ENCODE measurements at places on chromosomes 3 and 15.

- DNase-seq = no peak
Measured at GRCh38 chr15:64763021-64763420, 12.4 kb downstream of the RBPMS2 start.

DNA sequence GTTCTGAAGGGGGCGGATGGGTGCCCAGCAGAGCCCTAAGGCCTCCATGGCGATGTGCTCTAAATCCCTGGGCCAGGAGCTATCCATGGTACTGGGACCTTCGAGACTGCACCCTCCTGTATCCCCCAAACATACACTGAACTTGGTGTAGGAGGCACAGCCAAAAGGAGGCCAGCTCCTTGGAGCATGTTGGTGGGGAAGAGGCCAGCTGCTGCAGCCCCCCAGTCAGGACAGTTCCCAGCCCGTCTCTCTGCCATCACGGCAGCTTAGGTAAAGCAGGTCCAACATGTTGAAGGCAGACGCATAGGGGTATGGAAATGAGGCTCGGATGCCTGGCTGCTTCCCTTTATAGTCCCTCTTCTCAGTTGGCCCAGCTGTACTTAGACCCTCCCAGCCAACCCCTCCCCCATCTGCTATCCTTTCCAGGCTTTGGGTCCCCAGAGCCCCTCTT lies 1.8 kb downstream of the CAMKV start:
- no peak for DNase-seq

- no peak for DNase-seq
Measured at GRCh38 chr15:78174401-78174800, 25.2 kb downstream of the IDH3A start.

- DNase-seq = no peak
Measured at GRCh38 chr3:68757157-68757556, 175.2 kb downstream of the TAFA4 start.

- no peak for DNase-seq
Measured at GRCh38 chr3:186099178-186099577, 9.7 kb downstream of the ETV5 start.

DNA sequence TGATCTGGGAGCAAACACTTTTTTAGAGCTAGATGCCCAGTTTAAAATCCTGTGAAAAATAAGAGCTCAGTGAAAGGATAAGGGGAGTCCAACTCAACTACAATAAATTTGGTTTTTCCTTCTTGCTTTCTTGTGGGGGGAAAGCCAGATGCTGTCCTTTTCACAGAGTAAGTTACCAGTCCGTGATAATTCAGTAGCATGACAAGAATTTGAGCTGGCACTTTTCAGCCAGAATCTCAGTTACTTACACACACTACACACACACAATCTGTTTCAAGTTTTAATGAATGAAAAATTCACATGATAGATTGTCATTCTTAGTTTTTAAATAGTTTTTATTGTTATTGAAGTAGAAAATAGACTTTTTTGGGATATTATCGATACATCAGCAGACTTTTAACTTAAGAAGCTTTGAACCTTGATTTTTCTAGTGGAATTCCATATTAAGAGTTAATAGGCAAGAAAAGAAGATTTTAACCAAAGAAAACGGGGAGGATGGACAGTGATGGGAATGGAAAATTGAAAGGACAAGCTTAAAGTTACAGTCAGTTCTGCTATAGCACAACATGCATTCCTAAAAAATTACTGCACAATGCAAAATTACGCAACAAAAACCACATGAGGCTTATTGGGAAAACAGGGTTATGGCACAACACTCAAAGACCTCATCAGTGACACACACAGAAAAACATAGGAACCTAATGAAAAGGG lies 47.0 kb downstream of the PSMD6 start:
- DNase-seq = no peak

GRCh38 chr3:1953536-1953935 lies 145.1 kb upstream of the CNTN4 start:
- no peak for DNase-seq

DNA sequence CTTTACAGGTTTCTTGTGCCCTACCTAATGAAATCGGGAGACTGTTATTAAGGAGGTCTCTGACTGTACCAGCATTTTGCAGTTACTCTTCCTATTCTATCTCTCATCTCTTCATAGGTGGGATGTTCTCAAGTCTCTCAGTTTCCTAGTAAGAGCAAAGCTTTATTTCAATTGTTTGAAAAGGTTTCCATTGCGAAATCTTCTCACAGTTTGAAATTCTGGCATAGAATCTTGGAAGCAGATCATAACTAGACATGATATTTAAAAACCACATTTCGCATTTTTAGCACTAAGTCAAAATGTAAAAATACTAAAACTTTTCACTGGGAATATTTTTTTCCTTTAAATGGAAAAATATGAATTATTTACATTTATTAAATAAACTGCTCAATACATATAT lies 1311.4 kb downstream of the ROBO2 start:
- no peak for DNase-seq

DNA sequence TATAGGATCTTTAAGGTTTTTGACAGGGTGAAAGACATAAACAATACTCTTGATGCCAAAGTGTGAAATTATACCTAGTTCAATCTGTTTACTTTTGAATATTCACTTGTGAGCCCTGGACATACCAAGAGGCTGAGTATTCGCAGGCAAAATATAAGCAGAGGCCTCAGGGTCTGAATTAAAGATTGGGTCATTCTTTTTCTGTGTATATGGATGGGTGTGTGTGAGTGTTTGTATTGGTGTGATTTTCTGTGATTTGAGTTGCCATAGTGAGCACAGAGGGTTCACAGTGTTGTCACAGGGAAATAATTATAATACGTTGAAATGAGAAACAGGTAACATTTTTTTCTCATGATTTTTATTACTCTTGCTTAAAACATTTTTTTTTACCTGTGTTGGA lies 770.7 kb upstream of the ALCAM start:
- no peak for DNase-seq

DNA sequence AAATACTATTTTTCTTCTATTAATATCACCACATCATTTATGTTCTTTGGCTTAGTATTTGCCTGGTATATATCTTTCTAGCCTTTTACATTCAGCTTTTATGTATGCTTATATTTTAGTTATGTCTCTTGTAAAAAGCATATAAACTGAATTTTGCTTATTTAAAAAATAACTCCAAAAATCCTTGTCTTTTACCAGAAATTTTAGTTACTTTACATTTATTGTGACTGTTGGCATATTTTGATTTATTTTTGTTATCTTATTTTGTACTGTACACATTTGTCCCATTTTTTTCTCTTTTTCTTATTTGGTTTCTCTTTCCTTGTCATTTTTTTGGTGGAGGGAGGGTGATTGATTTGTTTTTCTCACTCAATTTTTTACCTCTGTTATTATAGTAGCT lies 169.6 kb downstream of the UACA start:
- no peak for DNase-seq

DNA sequence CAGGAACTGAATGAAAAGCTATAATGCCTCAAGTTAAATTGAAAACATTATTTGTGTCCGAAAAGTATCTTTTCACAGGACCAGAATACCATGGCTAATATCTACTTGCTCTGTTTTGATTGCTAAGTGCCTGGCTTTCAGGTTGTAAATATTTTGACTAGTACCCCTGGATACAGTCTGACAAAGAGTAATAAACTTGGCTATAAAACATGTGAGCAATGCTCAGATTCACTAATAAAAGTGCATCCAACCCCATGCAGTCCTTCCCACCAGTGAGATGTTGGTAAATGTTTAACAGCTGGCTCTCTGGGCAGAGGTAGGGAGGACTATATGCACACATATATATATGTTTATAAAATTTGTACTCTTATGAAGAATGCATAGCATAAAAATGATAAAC lies 281.8 kb upstream of the TGFBR2 start:
- no peak for DNase-seq

DNA sequence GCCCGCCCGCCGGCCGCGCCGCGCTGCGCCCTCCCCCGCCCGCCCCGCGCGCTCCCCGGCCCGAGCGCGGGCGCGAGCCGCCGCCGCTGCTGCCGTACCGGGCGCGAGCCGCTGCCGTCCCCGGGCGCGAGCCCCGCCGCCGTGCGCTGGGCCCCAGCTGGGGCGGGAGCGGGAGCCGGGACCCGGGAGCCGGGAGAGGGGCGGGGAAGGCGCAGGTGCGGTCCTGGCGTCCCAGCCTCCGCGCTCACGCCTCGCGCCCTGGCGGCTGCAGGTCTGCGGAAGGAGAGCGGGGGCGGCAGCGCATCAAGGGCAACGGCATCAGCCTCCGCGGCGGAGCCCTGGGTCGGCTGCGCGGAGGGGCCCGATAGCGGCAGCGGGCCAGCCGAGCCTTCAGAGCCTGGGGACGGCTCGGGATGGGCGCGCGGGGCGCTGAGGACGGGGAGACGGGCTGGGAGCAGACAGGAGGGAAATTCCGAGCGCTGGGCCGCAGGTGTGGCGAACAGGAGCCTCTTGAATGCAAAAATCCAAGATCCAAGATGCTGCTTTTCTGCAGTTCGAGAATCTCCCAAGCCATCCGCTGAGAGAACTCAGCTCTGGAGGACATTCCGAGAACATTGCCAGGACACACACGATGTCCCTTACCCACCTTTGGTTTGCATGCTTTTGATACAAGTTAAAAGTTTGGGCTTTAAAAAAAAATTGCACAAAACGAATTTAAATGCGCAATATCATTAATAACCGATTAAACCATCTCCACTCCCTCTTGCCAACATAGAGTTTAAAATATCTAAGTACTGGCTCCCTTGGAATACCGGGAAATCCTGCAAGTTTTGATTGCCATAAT lies 251.1 kb downstream of the TJP1 start:
- no peak for DNase-seq

GRCh38 chr15:90126596-90127435 lies 24.5 kb upstream of the IDH2 start:
- DNase-seq = no peak

DNA sequence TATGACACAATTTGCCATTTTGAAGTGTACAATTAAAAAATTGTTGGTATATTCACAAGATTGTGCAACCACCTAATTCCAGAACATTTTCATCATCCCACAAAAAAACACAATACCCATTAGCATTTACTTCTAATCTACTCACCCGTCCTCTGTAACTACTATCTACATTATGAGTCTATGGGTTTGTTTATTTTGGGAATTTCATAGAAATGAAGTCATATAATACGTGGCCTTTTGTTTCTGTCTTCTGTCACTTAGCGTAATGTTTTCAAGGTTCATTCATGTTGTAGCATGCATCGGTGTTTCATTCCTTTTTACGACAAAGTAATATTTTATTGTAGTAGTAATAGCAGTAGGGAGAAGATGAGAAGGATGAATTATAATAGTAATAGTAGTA lies 55.2 kb upstream of the CNTN6 start:
- DNase-seq = no peak

DNA sequence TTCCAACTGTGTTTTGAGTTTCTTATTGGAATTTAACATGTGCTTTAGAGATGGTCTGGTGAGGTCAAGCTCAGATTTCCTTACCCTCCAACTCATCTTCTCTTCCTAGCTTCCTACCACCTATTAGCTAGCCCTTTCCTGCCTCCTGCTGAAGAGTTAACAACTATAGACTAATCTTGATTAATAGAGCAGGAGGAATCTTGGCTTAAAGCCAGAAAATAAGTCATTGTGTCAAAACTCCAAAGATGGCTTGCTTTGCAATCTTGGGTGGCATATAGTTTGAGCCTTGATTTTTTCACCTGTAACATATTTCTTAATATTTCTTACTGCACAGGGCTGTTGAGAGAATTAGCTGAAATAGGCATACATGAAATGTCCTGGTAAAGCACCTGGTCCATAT lies 27.3 kb downstream of the BCL2L10 start:
- DNase-seq = no peak

- no peak for DNase-seq
Measured at GRCh38 chr3:100782906-100783305, 73.6 kb downstream of the TFG start.

DNA sequence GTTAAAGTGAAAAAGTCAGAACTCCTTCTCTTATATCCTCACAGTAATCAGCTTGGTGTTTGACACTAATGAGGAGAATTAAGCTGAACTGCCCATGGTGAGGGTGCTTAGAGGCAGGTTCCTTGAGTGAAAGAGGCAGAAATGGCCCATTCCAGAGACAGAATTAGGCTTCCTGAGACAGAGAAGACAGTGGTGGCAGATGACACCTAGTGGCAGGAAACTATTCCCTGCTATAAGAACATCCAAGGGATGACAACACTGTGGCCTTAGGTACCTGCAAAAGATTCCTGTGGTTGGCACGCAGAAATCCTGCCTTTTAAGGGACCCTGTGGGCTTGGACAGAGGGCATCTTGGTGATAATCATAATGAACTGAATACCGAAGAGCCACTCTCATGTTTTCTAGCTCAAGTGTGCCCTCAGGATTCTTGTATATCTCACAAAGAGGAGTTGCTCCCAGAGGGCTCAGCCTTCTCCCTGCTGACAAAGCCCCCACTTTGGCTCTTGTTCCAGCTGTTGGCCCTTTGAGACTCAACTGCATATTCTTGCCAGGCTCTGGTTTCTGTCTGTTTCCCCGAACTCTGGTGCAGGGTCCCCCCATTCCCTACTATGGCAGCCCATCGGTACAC lies 56.0 kb downstream of the KBTBD12 start:
- peak; percentile 17 for DNase-seq

DNA sequence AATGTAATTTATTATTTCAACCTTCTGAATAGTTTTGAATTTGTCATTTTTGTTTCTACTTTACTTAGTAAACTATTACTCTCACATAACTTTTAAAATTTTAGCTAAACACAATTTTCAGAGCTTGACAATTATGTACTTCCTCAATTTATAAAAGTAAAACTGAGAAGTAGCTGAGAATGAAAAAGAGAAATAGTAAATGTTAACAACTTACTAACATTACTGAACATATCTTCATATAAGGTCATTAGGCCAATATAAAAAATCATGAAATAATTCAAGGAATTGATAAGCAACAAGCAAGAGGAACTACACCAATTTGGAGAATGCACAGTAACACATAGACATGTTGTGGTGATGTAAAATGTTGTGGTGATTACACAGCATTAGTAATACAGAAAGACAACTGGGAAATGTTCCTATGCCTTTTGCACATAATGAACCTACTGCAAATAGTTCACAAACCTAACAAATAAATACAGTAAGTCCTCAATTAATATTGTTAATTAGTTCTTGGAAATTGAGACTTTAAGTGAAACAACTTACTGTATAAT lies 137.9 kb downstream of the CBLB start:
- DNase-seq = no peak

GRCh38 chr3:58173669-58174398 lies 36.9 kb downstream of the DNASE1L3 start:
- no peak for DNase-seq

- DNase-seq = no peak
Measured at GRCh38 chr3:102192575-102192974, 242.2 kb upstream of the ZPLD1 start.

DNA sequence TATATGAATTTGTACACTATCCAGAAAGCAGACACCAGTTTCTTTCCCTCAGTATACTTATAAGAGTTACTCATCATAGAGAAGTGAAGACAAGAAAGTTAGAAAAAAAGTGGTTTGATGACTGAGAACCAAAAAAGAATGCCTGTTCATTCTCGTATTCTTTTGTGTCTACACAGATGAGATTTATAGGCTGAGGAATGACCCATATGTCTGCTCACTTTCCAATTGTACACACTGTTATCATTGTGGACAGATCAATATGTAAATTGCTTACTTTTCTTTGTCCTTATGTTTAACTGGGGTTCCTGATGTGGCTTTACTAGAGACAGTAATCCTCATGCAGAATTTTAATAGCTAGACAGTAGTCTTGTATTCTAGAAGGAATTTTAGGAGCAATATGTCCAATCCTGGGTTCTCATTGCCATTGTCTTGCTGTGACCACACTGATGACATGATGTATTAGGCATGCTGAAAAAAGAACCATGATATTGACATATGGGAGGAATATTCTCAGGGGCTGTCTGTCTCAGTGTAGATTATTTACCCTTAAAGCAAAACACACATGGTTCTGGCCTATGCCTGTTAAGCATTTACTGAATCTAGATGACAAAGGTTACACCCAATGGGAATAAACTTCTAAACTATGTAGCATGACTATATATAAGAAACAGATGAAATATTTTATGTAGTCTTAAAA lies 669.7 kb downstream of the ROBO1 start:
- DNase-seq = no peak
